ENCODE measurements at places on chromosomes 12 and 14. TPM values are rescaled to one million over a fixed set of nuclear protein-coding genes. Genes with fewer than 3 reads are reported as not detected.

Gene CLIP1
- 189 TPM for total RNA-seq

Gene SOAT2
- total RNA-seq = 0.40 TPM

Gene PPP2R5E
- 42.3 TPM for total RNA-seq

Gene IGF1
- 74.0 TPM for total RNA-seq

Gene ANO4
- 0.63 TPM for total RNA-seq

Gene STXBP6
- total RNA-seq = 120 TPM

Gene DDX51
- 11.8 TPM for total RNA-seq

Gene NEK9
- total RNA-seq = 70.9 TPM

Gene OVCH1
- total RNA-seq = 0.27 TPM

Gene KRT85
- not detected for total RNA-seq

Gene SIX6
- total RNA-seq = not detected

Gene SLC7A8
- 79.4 TPM for total RNA-seq

Gene GPR65
- 0.96 TPM for total RNA-seq
